ENCODE measurements at places on chromosomes 12 and 14.

DNA sequence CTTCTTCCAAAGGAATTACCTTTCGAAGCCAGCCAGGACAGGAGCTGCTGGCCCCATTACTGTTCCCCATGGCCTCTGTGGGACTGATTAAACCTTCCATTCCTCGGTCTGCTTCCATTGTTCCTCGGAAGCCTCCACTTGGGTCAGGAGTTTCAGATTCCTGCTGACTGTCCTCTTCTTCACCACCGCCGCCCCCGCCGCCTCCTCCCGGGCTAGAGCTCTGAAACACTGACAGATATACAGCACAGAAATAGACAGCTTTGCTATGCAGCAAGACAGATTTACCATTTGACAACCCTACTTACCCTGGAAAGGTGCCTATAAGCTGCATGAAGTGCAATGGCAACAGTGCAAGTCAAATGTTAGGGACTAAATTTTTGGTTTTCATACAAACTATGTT lies 21.8 kb downstream of the ZC2HC1C start:
- no peak for DNase-seq

- DNase-seq: no peak
Measured at GRCh38 chr14:63504648-63505047, 38.5 kb downstream of the PPP2R5E start.

DNA sequence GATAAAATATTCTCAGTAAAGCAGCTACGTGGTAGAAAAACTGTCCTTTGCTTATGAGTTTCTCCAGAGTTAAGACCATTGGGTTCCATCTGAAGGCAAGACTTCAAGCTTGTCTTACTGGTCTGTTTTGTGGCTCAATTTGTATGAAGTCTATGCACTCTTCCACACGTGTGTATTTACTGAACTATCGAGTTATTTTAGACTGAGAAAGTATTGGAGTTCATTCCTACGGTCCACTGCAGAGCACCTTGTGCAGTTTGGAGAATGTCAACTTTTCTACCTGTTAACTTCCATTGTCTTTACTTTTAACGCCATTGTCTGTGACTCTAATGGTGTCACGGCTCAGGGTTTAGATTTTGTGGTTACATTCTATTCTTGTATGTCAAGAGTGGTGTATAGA lies 3.7 kb downstream of the HIF1A start:
- no peak for DNase-seq

DNA sequence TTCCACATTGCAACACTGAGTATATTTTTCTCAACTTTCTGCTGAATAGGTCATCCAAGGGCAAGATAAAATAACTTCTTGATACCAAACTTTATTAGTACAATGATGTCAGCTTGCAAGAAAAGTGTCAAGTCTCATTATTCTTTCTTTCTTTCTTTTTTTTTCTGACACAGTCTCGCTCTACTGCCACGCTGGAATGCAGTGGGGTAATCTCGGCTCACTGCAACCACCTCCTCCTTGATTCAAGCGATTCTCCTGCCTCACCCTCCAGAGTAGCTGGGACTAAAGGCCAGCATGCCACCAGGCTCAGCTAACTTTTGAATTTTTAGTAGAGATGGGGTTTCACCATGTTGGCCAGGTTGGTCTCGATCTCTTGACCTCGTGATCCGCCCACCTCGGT lies 523.4 kb downstream of the FSCB start:
- DNase-seq: no peak

DNA sequence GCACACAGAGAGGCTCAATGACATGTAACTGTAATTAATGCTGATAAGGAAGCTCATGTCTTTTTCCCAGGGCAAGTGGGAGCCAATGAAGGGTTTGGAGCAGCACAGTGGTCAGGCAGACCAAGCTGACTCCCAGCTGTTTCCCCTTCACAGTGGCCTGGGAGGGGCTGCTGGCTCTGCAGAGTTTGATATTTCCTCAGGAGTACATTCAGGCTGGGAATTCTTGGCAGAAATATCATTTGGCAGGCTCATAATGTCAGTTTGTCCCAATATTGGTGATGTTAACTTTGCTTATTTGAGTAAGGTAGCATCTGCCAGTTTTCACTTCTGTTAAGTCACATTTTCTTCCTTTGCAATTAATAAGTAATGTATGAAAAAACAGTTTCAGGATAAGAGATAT lies 247.0 kb downstream of the EMP1 start:
- DNase-seq: no peak

DNA sequence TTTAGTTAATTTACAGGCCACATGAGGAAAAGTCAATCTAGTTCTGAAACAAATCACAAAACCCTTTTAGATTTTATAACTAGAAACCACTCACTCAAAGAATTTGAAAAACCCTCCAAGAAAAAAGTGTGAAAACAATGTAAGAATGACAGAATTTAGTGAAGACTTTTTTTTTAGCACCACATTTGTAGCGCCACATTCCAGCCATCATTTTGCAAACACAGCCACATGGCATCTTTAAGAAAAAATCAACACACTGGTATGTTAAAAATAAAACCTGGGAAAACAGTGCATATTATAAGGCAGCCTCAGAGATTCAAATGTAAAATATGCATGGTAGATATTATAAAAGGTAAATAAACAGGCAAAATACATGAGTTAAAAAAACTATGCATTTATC lies 22.3 kb upstream of the ALX1 start:
- no peak for DNase-seq

DNA sequence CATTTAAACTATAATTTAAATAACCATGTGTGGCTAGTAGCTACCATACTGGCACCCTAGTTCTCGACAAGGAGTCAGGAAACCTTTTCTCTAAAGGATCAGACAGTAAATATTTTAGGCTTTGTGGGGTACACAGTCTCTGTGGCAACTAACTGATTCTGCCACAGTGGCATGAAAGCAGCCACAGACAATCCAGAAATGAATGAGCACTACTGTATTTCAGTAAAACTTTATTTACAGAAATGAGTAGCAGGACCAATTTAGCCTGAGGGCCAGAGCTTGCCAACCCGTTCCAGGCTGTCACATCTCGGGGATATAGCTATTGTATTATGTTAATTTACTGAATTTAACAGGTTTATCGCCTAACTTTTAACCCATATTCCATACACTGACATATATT lies 278.7 kb downstream of the ITPR2 start:
- DNase-seq: no peak

- DNase-seq: no peak
Measured at GRCh38 chr12:26017484-26018211, 59.2 kb downstream of the RASSF8 start.

Measured in activated CD4-positive, alpha-beta T cell treated with anti-CD3 and anti-CD28 coated beads for 4 hours (primary cell).